Mucosa of gallbladder (tissue), 1 donor: ENCODE measurements at places on chromosomes 5 and 9. TPM values are rescaled to one million over a fixed set of nuclear protein-coding genes. Genes with fewer than 3 reads are reported as not detected.

GPR151 gene
- total RNA-seq: not detected

CCDC171 gene
- total RNA-seq: 4.0 TPM

INSL6 gene
- total RNA-seq: not detected

CMYA5 gene
- 4.5 TPM for total RNA-seq

TMEFF1 gene
- 0.63 TPM for total RNA-seq
